DMS53 (cell line): ENCODE measurements at places on chromosomes 16 and 17.

DNA sequence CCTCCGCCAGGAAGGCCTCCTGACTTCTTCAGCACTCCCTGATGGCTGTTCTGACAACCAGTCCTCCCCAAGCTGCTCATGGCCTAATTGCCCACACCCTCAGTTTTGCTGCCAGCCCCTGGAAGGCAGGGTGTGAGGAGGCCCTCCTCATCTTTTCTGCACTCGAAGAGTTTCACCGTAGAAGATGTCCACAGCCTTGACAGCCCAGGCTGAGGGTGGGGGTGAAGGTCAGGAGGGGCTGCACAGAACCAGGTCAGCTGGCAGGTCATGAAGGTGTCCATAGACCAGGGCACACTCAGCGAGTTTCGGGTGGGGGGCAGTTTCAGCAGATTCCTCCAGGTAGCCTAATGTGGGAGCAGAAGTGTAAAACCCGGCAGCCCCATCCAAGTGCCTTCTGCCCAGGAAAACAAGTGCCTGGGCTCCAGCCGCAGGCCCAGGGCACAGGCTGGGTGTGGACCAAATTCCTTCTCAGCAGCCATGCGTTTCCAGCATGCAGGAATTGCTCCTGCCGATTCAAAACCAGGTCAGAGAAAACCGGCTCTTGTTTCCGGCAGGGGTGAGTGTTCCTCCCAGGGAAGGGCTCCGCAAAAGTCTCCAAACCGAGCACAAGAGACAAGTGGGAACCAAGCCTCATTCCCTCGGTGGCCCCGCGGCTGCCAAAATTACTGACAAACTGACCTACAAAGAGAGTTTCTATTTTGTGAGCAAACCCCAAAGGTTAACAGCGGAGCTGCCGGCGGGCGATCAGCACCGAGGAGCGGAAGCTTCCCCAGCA lies 228.8 kb downstream of the C16orf78 start:
- DNase-seq, result no peak

DNA sequence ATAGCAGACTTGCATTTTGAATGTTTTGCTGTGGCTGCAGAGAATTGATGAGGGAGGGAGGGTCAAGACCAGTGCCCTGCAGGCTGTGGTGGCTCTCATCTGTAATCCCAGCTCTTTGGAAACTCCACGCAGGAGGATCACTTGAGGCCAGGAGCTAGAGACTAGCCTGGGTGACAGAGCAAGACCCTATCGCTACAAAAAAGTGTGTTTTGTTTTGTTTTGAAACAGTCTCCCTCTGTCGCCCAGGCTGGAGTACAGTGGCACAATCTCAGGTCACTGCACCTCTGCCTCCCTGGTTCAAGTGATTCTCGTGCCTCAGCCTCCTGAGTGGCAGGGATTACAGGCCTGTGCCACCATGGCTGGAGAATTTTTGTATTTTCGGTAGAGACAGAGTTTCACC lies 1.9 kb upstream of the UBE2G1 start:
- no peak for DNase-seq

DNA sequence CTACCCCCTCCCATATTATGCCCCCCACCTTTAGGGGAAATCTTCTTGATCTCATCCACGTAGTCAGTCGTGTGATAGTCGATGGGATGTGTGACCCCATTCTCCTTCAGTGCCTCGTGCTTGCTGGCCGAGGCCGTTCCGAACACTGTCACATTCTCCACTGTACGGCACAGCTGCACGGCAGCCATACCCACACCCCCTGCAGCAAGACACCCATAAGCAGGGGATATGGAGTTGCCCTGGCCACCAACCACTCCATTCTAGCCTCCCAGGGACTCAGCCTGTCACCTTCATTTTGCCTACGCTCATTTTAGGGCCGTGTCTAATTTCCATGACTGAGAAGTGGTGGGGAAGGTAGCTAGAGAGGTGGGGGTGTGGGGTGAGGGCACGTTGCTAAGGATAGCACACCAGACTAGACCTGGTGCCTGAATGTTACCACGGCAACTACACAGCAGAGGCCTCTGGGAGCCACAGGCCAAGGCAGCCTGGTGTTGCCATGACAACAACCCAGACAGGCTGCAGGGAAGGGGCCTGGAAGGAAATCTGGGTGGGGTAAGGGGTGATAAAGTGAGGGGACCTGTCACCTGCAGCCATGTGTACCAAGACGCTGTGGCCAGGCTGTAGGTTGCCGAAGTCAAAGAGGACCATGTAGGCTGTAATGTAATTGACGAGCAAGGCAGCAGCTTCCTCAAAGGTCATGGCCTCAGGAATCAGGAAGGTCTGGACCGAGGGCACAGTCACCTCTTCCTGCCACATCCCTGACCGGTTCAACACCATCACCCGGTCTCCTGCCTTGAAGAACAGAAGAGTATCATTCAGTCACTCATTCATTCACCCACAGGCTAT lies 4.0 kb downstream of the VAT1 start:
- DNase-seq, result peak; percentile 91

- no peak for DNase-seq
Measured at GRCh38 chr17:56656701-56657327, 63.3 kb downstream of the NOG start.

- no peak for DNase-seq
Measured at GRCh38 chr17:44268709-44269534, 987 bp upstream of the SLC4A1 start.

DNA sequence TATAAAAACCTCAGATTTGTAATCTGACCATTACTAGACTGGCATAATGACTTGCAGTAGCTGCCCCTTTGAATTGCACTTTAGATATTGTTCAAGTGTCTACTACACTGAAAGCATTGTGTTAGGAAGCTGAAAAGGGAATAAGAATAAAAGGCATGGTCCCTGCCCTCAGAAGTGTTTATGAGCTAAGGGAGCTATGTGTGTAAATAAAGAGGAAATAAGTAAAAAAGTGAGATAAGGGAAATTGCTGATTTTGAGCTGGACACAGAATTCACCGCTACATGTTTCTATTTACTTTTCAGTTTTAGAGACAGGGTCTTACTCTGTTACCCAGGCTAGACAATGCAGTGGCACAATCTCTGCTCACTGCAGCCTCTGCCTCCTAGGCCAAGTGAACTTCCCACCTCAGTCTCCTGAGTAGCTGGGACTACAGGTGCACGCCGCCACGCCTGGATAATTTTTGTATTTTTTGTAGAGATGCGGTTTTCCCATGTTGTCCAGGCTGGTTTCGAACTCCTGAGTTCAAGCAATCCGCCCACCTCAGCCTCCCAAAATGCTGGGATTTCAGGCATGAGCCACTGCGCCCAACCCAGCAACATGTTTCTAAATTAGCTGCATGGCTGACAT lies 57.0 kb downstream of the GRB2 start:
- no peak for DNase-seq

- DNase-seq, result peak; percentile 56
Measured at GRCh38 chr16:2715519-2715918, 4.5 kb downstream of the PRSS27 start.

- peak; percentile 74 for DNase-seq
Measured at GRCh38 chr17:50638606-50638965, 3.9 kb downstream of the ABCC3 start.

- no peak for DNase-seq
Measured at GRCh38 chr17:48543854-48544348, 1.0 kb downstream of the HOXB2 start.

DNA sequence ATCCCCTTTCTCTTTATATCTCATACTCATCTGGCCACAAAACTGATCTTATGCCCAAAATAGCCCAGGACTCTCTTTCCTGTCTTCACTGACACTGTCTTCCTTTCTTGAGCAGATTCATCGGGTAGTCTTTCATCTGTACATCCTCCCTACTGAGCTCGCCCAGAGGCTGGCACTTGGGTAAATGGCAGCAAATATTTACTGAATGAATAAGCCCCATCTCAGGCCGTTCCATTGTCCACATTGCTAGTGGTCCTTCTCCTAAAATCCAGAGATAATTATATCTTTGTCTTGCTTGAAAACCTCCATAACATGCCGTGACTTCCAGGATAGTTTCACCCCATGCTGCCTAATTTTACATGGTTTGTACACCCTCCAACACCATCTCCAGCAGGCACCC lies 158.1 kb upstream of the SDK2 start:
- peak; percentile 83 for DNase-seq

DNA sequence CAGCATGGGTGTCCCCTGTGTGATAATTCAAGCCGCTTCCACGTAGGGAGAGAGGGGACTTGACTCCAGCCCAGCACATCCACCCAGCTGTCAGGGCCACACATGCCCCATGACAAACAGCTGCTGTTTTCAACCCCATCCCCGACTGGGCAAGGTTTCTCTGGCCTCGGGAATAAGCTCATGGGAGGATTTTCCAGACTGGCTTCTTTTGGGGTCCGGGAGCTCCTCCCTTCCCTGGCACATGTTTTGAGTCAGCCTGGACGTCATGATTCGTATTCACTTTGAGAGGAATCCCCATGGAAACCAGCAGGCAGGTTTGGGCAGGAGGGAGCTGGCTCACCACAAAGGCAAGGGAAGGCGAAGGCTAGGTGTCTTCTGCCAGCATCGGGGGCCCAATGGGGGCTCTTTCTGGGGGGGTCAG lies 156.4 kb downstream of the CMIP start:
- no peak for DNase-seq

DNA sequence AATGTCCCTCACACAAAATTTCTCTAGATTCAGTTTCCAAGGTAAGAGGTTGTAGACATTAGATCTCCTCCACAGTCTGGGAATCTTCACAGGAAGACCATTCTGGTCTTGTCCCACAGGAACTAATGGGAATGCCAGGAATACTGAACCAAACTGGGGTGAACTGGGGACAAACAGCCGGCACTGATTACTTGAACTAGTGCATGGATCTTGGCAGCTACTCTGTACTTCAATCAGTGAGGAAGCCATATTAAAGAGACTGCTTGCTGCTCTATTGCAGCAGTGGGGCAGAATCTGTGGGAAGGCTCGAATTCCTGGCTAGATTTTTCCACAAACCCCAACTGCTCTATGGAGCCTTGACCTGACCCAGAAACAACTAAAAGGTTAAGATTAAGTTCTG lies 268.9 kb upstream of the AXIN2 start:
- DNase-seq, result no peak

DNA sequence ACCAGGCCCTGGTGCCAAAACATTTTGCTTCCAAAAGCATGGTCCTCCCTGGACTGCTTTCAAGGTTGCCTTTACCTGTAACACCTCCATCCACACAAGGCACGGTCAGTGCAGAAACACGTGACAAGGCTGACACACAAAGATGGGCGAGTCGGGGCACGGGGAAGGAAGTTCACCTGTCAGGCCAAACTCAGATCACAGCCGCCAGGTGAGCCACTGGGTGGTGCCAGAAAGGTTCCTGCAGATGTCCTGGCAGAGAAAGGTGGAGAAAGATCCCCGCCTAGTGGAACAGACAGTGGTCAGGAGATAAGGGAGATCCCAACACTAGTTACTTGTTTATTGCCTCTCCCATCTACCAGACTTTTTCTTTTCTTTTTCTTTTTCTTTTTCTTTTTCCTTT lies 155.3 kb downstream of the AIPL1 start:
- DNase-seq, result peak; percentile 58

DNA sequence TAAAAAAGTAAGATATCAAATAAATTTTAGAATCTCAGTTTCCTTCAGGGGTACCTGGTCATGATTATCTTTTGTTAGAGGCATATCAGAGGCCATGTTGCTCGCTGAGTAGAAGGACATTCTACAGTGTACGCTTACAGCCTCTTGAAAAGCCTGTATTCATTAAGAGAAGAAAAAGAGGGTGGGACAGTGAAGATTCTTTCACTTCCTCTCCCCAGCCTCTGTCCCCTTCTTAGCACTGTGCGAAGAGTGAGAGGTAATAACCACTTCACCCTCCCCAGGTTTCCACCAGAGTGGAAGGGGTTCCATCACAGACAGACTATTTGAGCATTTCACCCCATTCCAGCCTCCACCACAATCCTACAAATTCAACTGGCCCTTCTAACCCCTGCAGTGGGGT lies 4.8 kb upstream of the LPO start:
- no peak for DNase-seq

DNA sequence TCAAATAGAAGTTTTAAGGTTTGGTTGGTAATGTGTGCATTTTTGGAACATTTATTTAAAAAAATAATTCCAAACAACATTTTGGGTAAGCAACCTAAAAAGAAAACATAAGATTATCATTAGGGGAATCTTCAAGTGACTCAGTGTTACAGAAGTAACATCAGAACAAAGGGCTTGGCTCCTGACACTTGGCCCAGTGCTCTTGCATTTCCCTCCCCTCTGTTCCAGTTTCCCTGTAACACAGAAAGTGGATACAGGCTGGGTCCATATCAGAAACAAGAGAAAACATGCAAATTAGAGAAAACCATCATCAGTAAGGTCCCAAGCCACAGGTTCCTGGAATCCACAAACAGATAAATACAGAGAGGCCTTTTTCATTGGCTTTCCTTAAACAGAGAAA lies 40.1 kb downstream of the SKAP1 start:
- DNase-seq, result no peak

DNA sequence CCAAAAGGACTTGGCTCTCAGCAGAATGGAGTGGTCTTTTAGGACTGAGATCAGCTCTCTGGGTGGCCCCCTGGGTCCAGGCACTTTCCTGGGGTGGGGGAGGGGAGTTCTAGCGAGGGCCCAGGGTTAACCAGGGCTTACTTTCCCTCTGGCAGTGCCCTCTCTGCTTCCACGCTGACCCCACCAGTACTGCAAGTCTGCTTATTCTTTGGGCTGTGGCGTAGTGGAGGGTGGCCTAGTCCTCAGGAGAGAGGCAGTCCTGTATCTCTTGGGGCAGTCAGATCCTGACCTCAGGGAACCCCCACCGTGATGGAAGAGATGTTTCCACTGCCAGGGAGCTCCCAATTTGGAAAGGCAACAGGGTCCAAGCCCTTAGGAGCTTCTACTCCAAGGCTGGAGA lies 79.4 kb downstream of the CCDC182 start:
- no peak for DNase-seq

DNA sequence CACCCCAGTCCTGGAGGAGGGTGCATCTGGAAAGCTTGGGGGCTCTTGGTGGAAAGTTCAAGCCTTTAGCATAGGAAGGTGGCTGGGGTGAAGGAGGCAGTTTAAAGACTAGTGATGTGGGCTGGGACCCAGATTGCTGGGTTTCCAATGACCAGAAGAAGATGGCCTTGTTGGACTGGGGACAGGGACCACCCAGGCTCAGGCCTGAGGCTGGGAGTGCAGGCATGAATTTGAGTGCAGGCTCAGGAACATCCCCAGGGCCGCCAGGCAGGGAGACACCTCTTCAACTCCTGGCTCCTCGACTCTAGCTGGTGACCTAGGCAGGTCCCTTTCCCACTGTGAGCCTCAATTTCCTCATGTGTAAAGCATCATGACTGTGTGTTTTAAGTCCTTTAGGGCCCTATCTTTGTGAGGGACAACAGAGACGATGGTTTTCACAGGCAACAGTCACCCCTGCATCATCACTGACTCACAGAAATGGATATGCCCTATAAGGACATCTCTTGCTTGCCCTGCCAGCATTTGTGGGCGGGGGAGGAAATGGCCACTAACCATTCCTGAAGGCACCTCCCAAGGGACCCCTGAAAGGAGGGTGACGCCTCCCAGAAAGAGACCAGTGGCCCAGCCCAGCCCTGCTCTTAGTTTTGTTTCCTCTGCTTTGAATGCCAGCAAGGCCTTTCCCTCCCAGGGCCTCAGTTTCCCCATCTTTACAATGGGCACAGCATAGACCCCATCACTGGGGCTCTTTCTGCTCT lies 11.1 kb downstream of the NLRC5 start:
- DNase-seq, result no peak
